Spinal cord (tissue), 10 donors: ENCODE measurements at places on chromosomes 11 and 22.

DNA sequence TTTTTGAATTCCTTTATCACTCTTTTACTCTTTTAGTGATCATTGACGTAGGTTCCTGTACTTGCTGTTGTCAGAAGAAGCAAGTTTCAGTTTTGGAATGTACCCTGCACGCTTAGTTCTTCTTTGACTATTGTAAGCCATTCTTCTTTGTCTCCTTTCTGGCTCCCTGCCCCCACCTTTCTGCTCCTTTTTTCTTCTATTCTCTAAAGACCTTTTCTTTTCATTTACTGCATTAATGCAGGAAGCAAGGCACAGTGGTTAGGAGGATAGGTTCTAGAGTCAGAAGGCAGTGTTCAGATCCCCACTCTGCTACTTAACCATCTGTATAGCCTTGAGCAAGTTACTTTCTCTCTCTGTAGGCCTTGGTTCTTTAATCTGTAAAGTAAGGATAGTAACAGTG lies 33.7 kb upstream of the RAG2 start:
- DNase-seq: no peak

DNA sequence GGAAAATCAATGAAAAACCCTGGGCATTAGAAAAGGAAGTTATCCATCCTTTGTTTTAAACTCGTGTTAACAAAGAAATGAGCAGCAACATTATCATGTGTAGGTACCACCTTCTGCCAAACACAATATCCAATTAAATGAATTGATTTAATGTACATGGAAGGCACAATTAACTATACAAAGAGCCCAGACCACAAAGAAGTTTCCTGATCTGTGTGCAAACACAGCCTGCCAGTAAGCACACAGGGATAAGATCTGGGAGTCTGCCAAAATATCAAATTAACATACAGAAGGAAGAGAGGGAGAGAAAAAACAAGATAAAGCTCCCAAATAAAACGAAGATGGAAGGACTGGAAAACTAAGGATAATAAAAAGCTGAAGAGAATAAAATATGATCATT lies 54.1 kb upstream of the SLC25A1 start:
- no peak for DNase-seq

- DNase-seq: peak; percentile 88
Measured at GRCh38 chr11:134516529-134516928, 104.5 kb upstream of the B3GAT1 start.

- no peak for DNase-seq
Measured at GRCh38 chr11:3877364-3878257, 22.1 kb downstream of the STIM1 start.

- no peak for DNase-seq
Measured at GRCh38 chr22:46309526-46310085, 12.9 kb downstream of the GTSE1 start.

- DNase-seq: peak; percentile 65
Measured at GRCh38 chr22:45845076-45845487, 131.9 kb downstream of the WNT7B start.

GRCh38 chr11:76212086-76213035 lies 6.1 kb upstream of the WNT11 start:
- no peak for DNase-seq

GRCh38 chr11:116328391-116328790 lies 444.4 kb downstream of the BUD13 start:
- DNase-seq: no peak

GRCh38 chr11:612201-612960 lies 3.4 kb downstream of the IRF7 start:
- DNase-seq: no peak

DNA sequence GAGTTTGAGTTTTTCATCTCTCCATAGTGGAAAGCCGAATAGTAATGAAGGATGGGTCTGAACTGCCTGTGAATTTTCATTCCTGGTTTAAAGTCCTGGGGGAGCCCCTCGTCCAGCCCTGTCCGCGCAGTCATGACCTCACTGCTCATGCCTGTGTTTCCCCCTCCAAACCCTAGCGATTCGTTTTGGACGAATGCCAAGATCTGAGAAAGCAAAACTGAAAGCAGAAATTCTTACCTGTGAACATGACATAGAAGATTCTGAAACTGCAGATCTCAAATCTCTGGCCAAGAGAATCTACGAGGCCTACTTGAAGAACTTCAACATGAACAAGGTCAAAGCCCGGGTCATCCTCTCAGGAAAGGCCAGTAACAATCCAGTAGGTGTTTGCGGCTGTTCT lies 30.5 kb downstream of the CDPF1 start:
- no peak for DNase-seq

GRCh38 chr11:134606251-134606650 lies 194.2 kb upstream of the B3GAT1 start:
- no peak for DNase-seq

- DNase-seq: no peak
Measured at GRCh38 chr11:133896028-133896427, 50.7 kb upstream of the SPATA19 start.
